NCI-H1436 treated with DMSO at 0.1 percent for 48 hours (cell line): ENCODE measurements at places on chromosomes 13 and 19.

DNA sequence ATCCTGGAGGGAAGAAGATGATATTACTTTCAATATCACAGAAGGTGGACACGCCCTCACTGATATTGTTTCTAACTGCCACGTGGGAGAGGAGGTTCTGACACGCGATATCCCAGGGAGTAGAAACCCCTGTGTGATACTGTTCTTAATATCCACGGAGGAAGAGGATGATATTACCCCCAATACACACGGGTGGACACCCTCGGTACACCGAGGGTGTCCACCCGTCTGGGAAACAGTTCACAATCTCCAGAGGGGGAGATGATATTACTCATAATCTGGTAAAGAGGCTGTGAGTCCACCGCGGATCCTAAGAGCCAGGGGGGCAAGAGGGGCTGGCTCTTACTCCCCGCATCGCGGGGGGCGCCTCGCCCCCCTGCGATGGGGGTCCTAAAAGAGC lies 29.7 kb upstream of the RGCC start:
- DNase-seq, result no peak

DNA sequence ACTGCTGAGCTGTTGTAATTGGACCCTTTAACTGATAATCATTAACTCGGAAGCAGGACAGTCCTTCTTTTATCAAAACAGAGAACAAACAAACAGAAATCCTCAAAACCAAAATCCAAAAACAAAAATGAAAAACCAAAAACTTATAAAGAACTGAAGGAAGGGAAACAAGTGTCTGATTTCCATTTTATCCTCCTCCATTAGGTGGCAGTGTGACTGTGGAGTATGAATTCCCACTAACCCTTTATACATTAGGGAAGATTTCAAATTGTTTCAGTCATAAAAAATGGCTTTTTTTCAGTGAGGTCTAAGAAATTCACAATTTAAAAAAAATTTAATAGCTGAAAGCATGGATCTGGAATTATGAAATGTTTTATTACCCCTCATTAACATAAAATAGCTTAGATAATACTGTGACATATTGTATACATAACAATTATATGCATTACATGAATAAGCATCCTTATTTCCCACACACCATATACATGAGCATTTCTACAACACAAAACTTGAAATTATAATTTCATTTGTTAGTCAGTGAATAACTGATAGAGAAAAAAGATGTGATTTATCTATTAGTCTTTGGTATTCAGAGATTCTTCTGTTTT lies 1074.3 kb upstream of the PCDH9 start:
- no peak for DNase-seq

- DNase-seq, result no peak
Observed at GRCh38 chr19:39595950-39596349, 6.4 kb upstream of the LGALS13 start.

DNA sequence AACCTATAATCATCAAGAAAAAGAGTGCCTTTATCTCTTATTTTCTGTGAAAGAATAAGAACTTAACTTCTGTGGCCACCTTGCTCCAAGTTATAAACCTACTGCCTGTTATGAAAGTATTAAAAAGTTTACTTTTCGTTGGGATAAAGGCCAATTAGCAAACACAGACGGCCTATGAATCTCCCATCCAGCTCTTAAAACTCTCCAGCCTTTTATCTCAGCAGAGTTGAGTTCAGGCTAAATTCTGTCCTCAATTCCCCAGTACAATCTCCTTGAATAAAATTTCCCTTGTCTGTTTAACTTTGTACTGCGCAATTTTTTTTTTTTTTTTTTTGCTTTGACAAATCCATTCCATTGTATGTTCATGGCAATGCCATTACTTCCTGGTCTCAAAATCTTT lies 1058.4 kb downstream of the SLITRK5 start:
- no peak for DNase-seq

GRCh38 chr13:40402931-40403431 lies 263.5 kb downstream of the FOXO1 start:
- DNase-seq, result no peak

DNA sequence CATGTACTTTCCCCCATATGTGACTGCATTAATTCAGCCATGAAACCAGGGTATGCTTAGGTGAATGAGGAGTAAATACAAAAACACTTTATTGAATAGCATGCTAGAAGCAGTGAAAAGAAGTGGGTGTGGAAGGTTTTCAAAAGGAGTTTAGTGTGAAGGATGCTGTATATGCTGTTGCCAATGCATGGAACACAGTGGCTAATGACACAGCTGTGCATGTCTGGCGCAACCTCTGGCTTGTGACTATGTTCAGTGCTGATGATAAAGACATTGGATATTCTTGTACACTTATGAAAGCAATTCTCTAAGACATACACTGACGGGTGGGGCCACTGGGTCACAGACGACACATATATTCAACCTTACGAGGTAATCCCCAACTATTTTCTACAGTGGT lies 55.2 kb downstream of the SOX21 start:
- no peak for DNase-seq

- no peak for DNase-seq
Observed at GRCh38 chr13:72437458-72437857, 290.0 kb downstream of the MZT1 start.

DNA sequence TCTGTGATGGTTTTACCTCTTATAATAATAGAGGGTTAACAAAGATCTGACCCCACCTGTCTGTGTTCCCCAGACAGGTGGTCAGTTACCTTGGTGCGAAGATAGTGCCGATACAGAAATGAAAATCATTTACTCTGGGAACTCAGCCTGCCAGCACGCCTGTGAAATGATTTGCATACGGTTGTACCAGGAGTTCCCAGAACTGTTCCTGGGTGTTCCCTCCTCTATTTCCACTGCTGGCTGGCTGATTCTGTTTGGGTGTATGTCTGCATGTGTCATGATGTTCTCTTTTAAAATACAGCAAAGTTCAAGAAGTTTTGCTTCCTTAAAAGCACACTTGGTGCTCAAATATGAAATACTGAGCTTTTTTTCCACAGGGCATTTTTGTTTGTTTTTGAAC lies 527.1 kb downstream of the FGF9 start:
- DNase-seq, result no peak

DNA sequence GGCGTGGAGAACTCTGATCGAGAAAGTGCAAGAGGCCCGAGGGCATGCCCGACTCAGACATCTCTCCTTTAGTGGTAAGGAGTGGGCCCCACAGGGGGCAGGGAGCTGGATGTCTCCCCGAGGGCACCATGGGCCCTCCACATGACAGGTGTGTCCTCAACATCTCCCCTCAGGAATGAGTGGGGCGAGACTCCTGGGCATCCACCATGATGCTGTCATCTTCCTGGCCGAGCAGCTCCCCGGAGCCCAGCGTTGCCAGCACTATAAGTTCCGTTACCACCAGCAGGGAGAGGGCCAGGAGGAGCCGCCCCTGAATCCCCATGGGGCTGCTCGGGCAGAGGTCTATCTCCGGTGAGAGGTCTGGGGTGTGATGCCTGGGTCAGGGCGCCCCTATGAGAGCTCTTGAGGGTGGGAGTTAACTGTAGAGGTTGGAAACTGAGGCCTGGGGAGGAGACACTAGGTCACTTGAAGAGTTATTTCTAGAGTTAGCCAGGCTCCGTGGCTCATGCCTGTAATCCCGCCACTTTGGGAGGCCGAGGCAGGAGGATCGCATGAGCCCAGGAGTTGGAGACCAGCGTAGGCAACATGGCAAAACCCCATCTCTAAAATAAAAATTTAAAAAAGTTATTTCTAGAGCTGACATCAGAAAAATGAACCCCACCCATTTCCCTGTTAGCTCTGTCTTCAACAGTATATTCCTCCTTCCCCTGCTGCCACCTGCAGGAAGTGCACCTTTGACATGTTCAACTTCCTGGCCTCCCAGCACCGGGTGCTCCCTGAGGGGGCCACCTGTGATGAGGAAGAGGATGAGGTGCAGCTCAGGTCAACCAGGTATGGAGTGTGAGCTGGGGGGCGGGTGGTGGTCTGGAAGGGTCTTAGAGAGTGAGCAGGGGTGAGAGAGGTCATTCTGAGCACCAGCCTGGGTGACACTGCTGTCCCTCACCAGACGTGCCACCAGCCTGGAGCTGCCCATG lies 5.1 kb downstream of the IGFLR1 start:
- no peak for DNase-seq

DNA sequence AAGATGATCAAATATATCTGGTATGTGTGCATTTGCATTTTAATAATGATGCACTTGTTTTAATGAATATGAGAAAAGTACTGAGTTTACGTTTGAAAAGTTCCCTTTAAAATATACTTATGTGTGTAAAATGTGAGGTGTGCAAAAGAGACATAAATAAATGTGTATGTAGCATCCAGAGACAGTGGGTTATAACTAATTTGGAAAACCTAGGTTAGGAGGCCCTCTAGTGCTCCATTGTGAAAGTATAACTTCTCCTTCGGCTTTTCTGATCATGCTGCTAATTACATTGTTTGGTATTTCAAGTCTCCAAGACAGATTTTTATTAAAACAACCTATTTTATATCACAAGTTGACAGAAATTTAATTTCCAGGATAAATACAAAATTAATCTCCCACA lies 30.1 kb downstream of the SCEL start:
- DNase-seq, result no peak

GRCh38 chr13:25406377-25406776 lies 34.6 kb downstream of the ATP8A2 start:
- DNase-seq, result no peak

- DNase-seq, result no peak
Observed at GRCh38 chr13:114152831-114153371, 20.5 kb upstream of the RASA3 start.

DNA sequence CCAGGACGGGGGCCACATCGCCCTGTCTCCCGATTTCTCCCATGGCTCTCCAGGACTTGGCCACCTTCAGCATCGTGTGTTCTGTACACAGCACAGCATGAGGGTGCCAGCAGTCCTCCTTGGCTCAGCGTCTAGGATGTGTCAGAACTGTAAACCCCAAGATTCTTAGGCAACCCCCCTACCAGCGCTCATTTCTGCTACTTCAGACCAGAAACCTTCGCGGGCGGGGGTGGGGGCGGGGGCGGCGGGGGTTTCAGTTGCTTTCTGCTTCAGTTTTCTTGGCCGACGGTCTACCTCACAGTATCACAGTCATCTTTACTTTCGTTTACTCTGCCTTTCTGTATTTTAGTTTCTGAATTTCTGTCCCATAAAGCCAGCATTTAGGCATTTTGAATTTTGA lies 82.4 kb downstream of the GGACT start:
- DNase-seq, result no peak

DNA sequence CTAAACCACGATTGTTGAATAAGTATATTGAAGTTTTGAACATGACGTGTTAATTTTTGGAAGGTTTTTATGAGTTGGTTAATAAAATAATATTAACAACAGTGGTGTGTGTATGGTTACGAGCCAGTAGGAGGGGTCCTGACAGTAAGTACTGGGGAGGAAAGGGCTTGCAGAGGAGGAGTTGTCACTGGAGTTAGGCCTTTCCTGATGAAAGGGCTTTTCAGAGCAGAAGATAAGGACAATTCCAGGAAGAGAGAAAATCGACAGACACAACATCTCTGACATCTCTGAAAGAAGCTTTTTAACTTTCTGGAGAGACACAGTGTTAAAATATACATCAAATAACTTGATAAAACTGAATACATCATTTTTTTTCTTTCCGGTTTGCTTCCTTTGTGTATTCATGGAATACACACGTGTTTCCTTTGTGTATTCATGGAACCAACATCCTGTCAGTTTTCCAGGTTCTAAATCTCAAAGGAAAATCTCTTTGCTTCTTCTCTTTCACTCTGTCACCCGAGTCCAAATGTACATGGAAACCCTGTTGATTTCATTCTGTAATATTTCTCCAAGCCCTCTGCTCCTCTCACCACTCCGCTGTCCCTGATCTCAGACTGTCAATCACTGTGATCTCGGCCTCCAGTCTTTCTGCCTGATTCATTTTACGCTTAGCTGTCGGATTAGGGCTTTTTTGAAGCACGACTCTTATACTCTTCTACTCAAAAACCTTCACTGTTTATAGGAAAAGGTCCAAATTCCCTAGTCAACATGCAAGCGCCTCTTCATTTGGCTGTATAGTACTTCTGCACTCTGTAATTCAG lies 374.4 kb downstream of the DLEU7 start:
- DNase-seq, result no peak

DNA sequence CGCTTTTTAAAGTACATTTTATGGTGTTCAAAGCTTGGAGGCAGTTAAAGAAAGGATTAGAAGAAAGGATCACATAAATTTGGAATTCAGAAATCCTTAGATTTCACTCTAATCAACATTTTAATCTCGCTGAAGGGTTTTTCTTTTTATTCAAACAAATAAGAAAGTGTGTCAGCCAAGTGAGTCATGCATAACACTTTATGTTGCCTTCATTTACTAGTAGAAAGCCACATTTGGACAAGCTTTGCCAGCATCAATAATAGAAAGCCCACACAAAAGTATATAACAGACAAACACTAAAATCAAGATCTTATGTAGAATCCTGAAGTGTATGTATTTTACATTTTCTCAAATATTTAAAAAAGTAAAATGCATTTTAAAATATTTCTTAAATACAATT lies 154.9 kb upstream of the TRPC4 start:
- no peak for DNase-seq

GRCh38 chr13:113815151-113816058 lies 48.5 kb downstream of the GAS6 start:
- DNase-seq, result no peak

DNA sequence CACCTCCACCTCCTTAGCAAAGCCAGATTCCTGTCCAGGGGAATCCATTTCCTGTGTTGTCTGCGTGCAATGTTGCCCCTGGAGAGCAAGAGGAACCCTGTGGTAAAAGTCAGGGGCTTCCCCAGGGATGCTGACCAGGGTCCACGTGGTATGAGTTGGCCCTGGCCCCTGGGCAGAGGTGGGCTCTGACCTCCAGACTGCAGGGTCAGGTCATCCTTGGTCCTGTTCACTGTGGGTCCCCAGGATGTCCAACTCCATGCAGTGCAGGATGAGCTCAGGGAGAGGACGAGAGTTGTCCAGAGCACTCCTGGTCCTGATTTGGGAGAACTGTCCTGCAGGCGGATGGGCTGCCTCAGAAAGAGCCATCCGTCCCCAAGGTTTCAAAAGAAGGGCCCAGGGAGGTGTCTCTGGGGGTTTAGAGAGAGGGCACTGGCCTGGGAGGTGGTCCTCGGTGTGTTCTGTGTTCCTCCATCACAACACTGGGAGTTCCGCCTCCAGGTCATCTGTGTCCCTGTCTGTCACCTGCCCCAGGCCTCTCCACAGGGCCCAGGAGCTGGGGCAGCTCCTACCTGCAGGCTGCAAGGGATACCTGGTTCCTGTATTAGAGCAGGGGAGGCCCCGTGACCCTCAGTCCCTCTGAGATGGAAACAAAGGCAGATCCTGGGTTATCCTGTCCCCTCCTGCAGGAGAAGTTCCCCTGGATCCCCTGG lies 1.2 kb upstream of the CEACAM4 start:
- no peak for DNase-seq

GRCh38 chr19:33199441-33200265 lies 5.5 kb downstream of the LRP3 start:
- DNase-seq, result no peak

- DNase-seq, result no peak
Observed at GRCh38 chr13:109380457-109380856, 405.9 kb downstream of the IRS2 start.

- no peak for DNase-seq
Observed at GRCh38 chr13:93218583-93218982, 8.0 kb upstream of the GPC6 start.
